ENCODE measurements at places on chromosomes 6 and 20.

DNA sequence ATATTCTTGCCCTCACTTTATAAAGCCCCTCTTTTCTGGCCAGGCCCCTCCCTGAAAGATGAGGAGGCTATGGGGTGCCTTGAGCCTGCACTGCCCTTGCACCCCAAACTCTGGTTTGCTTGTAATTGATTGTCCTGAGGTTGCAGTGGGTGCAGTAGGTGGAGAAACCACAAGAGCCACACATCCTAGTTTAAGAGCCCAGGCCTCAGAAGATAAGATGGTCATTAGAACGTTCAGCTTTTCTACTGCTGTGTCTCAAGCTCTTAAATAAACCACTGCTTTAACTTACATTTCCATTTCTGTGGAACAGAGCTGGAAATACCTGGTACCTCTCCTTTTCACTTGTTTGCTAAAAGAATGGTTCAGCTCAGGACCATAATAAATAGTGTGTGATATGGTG, 9.0 kb downstream of the MRAP2 start:
- DNase-seq: no peak

- DNase-seq: no peak
Measured at GRCh38 chr20:25199473-25200260, 4.2 kb downstream of the ENTPD6 start.

GRCh38 chr20:49896204-49896603, 19.1 kb downstream of the SPATA2 start:
- DNase-seq: no peak

DNA sequence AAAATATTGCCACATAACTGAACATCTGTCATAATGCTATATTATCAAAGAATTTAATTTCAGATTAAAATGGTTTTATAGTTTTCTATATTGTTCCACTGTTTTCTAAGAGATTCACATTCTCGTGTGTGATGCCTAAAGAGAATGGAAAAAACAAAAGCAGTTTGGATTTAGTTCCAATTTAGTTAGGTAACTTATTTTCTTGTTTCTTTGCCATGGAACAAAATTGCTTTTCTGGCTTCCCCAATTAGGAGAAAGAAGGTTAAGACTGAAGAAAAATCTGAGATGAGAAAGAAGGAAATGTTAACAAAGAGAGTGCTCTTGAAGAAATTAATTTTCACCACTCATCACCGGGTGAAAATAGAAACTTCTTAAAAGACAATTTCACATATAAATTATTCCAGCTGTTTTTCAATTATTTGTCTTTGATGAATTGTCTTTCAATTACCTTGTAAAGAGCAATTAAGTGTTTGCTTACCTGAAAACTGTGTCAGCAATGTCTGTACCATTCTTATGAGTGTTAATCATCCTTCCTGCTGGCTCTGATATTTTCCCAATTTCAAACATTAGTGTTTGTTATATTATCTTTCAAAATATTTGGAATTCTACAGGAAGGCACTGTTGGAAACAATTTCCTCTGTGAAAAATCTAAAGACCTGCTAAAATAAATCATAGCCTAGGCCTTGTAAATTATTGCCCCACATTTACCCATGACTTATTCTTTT, 19.5 kb downstream of the PHACTR2 start:
- DNase-seq: no peak

DNA sequence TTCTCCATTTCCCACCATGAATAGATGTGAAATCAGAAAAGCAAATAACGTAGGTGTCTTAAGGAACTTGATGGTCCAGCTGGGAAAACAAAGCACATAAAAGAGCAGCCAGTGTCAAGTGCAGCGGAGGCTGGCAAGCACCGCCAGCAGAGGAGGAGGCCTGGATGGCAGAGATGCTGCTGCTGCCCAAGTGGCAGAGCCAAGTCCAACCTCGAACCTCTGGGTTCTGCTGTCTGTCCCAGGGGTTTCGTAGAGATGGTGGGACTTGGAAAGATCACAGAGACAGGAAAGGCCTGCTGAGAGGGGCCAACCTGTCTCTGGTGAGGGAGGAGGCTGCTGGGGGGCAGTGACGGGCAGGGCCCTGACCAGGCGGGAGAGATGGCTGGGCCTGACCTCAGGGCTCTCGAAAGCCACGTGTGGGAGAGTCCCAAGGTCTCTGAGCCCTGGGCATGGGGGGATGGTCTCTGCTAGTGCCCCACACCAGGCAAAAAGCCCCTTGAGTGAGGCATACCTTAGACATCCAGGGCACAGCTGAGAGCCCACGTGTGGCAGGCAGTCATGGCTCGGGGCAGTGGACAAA, 77.3 kb downstream of the TCP11 start:
- DNase-seq: no peak

DNA sequence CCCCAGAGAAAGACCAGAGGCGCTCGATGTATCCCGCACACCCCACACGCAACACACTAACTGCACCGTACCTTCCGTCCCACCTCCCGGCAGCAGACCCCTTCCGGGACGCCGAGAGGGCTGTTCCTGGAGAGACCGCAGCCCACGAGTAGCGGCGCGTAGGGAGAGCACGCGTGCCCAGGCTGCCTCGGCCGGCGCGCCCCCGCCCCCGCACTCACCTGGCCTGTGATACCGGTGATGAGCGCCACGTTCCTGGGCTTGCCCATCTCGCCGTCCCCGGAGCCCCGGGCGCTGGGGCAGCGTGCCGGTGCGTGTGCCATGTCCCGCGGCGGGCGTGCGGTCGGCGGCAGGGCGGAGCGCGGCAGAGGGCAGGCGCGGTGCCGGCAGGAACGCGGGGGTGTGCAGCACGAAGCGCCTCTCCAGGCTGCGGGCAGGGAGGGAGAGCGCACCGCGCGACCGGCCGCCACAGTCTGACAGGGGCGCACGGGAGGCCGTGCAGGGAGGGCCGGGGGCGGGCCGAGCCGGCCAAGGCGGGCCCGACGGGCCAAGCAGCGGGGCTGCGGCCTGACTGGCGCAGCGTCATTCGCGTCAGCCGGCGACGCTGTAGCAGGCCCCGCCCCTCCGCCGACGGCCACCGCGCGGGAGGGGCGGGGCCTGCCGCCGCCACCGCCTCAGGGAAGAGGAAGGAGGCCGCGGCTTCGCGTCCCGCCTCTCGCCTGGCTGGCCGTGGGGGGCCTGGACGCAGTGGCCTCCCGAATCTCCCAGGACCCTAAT, at the start of gene GMDS:
Gene GMDS (minus strand): TSS at position 503 of the 774 bp plus-strand sequence.
- DNase-seq: peak; percentile 75

GRCh38 chr20:43752561-43753301, 25.9 kb upstream of the GTSF1L start:
- DNase-seq: no peak

DNA sequence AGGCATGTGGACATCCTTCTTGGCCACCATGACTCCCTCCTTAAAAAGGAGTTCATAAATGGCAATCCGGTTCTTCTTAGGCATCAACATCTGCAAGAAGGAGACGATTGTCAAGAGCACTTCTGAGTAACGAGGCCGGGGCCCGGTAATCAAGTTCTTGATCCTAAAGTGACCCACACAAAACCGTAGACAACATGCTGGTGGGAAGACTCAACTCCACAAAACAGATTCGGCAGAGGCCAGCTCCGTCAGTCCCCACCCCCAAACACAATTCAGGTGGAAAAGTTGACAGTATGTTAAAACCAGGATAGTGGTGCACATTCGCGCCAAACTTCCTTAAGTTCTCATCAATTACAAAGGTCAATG, 754 bp downstream of the RPS10 start:
- DNase-seq: no peak

- DNase-seq: no peak
Measured at GRCh38 chr6:39870950-39871349, 63.3 kb downstream of the MOCS1 start.

- DNase-seq: no peak
Measured at GRCh38 chr6:1310628-1311399, 1.1 kb upstream of the FOXQ1 start.

GRCh38 chr6:25713824-25714223, 40.7 kb upstream of the SLC17A4 start:
- no peak for DNase-seq

GRCh38 chr20:38776363-38776762, 28.1 kb downstream of the ACTR5 start:
- no peak for DNase-seq

GRCh38 chr6:24391756-24392405, 10.9 kb upstream of the MRS2 start:
- no peak for DNase-seq

DNA sequence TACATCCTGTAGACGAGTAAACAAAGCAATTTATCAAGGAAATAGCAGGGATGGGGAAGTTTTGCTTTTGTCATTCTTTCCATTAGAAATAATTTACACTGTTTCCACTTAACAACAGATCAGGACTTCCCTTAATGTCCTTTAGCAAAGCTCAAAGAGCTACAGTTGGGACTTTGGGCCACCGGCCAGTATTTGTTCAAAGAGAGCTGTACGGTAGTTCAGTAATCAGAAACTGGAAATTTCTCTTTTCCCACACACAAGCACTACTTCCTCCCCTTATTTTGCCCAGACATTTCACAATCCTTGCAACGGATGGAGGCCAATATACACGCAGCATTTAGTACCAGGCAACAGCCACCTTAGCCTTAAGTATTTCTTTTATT, 12.1 kb upstream of the HINT3 start:
- no peak for DNase-seq

GRCh38 chr6:80263585-80263984, 157.1 kb downstream of the BCKDHB start:
- no peak for DNase-seq

- no peak for DNase-seq
Measured at GRCh38 chr6:153947808-153948447, 91.1 kb upstream of the OPRM1 start.

DNA sequence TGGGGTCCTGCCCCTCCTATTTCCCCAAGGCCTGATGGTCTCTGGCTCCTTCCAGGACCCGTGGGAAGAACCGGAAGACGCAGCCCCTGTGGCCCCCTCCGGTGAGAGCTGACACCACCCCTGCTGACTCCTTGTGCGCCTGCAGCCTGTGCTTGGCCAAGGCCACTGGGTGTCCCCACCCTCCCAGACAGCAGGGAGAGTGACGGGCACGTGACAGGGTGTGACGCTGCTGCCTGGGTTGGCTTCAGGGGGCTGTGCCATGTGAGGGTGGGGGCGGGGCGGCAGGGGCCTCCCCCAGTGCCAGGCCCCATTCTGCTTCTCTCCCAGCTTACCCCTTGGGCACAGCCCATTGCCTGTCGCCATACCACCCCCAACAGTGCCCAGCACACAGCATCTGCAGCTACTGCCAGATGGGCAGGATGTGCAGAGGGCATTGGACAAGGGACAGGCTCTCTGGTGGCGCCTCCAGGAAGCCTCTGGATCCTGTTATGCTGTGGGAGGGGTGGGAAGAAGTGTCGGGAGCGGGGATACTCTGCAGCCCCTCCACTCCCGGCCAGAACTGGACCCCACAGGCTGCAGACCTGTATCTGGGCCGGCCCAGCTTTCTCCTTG, 2.9 kb downstream of the BIRC7 start:
- DNase-seq: no peak

DNA sequence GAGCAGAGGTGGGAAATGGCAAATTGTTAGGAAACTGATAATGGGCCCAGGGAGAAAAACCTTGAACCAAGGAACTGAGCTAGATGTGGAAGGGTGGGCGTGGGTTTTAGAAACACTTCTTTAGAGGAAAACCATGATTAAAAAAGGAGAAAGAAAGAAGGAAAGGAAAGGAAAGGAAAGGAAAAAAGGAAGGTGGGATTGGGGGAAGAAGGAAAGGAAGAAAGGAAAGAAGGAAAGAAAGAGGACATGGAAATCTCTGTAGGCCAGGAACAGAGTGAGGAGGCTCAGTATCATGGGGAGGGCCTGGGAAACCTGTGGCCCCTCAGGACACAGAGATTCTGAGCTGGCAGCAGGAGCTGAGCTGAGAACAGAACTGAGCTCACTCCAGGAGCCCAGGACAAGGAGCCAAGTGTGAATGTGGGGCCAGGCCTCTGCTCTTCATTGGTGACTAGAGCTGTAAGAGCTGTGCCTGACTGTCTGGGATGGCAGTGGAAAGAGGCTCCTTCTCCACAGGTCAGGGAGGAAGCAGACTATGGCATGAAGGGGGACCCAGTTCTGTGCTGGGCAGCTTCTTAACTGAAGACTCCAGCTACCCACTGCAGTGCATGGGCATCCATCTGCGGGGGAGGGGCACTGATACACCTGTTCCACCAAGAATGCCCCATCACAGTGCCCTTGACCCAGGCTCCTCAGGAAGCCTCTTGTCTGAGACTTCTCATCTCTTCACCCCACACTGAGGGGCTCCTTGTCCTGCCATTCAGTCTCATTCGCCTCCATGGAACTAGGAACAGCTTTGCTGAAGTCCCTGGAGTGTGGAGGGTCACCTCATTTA, 116.1 kb upstream of the BACH2 start:
- no peak for DNase-seq

GRCh38 chr6:20907486-20908071, 373.3 kb downstream of the CDKAL1 start:
- no peak for DNase-seq

DNA sequence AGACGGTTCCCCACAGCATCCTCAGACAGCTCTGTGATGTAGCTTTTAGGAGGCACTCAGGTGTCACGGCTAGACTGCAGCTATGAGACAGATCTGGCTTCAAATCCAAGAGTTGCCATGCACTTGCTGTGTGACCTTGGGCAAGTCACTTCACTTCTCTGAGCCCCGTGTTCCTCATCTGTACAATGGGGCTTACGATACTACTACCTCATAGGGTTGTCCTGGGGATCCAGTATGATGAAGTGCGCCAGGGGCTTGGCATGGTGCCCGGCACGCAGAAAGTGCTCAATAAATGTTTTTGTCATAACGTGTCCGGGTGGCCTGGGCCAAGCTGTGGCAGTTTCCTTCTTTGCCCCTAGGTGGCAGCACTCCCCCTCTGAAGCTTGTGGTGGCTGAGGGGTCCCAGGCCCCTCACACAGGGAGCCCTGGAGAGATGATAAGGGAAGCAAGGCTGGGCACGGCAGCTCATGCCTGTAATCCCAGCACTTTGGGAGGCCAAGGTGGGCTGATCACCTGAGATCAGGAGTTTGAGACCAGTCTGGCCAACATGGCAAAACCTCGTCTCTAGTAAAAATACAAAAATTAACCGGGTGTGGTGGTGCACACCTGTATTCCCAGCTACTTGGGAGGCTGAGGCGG, 19.1 kb upstream of the CHMP4B start:
- DNase-seq: peak; percentile 55

- no peak for DNase-seq
Measured at GRCh38 chr6:107423474-107423990, 35.8 kb downstream of the PDSS2 start.

DNA sequence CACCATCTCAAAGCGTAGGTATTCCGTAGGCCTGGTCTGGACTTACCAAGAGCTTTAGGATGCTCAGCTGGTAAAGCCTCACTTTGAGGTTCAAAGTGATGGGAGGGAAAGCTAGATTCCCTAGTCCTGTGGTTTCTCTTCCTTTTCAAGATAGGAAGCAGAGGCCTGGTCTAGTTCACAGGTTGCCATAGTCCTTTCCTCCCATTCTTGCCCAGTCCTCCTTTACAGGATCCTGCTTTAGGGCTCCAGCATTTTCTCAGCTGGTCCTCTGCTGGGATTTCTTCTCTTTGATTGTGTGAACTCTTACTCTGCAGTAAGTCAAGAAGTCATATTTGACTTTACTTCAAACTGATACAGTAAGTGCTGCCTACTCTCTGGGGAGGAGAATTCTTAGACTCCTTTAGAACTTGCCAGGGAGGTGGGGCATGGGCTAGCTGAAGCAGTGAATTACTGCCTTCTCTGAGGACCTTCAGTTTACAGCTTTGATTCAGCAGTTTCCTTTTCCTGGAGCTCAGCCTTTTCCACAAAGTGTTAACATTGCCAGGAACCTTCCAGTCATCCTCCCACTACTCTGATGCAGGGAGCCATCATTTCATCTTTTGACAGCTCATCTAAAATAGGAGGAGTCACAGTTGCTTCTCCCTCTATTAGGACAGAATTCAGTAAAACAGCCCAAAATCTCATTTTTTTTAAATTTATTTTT, 42.8 kb upstream of the PLCG1 start:
- no peak for DNase-seq
